ENCODE measurements at places on chromosomes 1 and 21.
A peak's percentile ranks its signal among the peaks of the same experiment; 100 is the strongest.

DNA sequence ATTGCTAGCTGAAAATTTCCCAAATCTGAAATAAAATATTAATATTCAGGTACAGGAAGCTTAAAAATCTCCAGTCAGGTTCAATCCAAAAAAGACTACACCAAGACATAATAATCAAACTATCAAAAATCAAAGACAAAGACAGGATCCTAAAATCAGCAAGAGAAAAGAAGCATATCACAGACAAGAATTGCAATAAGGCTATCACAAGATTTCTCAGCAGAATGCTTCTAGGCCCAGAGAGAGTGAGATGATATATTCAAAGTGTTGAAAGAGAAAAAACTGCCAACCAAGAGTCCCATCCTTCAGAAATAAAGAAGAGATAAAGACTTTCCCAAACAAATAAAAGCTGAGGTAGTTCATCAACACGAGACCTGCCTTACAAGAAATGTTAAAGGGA lies 5.0 kb upstream of the SELP start:
- no peak for DNase-seq

DNA sequence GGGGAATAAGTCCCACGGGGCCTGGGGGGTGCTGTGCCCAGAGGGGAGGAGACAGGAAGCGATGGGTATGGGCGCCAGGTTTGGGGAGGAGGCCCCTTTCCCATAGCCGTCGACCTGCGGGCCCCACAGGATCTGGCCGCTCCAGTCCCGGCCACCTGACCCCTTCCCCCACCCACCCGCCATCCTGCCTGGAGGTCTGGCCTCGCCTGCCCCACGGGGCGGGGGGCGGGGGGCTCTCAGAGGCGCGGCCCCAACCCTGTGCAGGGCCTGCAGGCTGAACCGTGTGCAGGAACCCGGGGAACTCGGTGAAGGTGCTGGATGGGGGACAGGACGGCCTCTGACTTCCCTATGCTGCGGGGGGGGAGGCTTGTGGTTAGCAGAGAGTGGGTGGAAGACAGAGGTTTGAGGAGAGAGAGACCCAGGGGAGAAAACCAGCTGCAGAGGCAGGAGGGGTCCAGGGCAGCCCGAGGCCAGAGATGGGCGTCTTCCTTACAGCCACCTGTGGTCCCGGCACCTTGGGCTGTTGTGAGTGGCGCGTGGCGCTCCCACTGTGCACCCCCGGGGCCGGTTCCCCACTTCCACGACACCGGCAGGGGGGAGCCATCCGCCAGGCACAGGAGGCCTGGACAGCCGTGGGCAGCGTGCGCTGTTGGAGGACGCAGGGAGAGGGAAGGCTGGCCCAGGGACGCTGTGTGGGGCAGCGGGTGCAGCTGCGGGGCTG lies 2.5 kb upstream of the TNFRSF18 start:
- DNase-seq: no peak

- DNase-seq: peak; percentile 2
These were observed 1.1 kb downstream of the DFFB start for GRCh38 chr1:3858231-3858981.

DNA sequence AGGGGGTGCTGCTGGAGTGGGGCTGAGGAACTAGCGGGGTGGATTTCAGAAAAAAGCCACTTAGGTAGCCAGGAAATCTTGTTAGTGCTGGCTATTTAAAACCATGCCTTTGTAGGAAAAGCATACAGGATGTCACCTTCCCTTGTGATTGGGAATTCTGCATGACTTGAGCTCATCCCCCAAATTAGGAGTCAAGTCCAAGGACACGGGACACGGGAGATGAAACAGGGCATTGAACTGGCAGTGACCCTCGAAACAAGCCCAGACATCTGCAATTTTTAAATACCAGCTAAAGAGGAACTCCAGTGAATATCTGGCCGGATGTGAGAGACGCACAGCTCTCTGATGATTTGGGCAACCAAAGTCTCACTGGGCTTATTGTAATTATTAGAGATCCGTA lies 32.8 kb downstream of the C2CD2 start:
- DNase-seq: no peak

DNA sequence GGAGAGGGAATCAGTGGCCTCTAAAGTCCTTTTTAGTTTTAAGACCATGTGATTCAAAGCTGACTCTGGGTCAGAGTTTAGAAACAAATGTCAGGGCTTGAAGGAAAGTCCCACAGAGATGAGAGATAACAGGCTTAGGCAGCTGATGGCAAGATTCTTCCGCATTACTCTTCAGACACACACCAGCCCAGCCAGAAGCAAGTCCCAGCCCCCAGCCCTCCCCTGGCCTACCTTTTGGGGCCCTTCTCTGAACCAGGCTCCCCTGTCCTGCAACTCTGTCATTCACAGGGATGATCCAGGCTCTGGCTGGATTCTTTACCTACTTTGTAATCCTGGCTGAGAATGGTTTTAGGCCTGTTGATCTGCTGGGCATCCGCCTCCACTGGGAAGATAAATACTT lies 13.1 kb upstream of the CASQ1 start:
- no peak for DNase-seq

- DNase-seq: no peak
These were observed 8.1 kb downstream of the PRXL2B start for GRCh38 chr1:2594641-2595131.

- no peak for DNase-seq
These were observed 20.4 kb upstream of the LAMC1 start for GRCh38 chr1:183002797-183003196.

DNA sequence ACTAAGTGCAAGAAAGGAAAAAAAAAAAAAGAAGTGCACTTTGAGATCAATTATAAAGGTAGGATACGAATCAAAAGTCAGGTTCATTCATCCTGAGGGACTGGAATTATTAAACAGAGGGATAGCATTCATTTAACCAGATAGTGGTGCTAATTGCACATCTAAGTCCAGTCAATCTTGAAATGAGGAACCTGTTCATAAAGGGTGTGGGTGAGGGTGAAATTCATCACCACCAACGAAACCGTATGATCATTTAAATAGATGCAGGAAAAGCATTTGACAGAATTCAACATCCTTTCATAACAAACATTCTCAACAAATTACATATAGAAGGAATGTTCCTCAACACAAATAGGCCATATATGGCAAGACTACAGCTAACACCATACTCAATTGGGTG lies 5.6 kb downstream of the CTSS start:
- no peak for DNase-seq

- DNase-seq: peak; percentile 27
These were observed at the start of gene PTPN22 for GRCh38 chr1:113871597-113872113. Gene PTPN22, minus strand, starts transcription at chr1:113871712.

All from fibroblast of skin of left quadriceps (primary cell).